ENCODE measurements at places on chromosomes 7 and 10.

DNA sequence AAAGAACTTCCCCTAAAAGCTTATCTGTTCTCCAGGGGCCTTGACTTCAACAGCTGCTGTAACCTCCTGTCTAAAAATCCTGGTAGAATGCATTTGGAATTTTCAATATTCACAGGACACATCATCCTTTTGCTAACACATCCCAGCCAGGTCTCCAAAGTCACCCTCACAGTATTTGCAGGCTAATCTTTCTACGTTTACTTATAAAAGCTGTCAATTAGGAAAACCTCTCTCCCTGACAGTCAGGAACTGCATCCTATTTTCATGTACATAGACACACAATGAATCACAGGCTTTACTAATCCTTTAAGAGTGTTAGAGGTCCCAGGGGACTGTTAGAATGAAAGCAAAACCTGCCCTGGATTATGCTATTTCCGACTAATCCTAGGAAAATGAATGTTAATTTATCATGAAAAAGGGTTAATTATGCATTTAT is 102.2 kb downstream of the GFRA1 start:
- DNase-seq: no peak

- DNase-seq: no peak
Observed at GRCh38 chr7:137925754-137926153, 76.1 kb downstream of the CREB3L2 start.

- no peak for DNase-seq
Observed at GRCh38 chr7:36044101-36044892, 108.8 kb upstream of the EEPD1 start.

DNA sequence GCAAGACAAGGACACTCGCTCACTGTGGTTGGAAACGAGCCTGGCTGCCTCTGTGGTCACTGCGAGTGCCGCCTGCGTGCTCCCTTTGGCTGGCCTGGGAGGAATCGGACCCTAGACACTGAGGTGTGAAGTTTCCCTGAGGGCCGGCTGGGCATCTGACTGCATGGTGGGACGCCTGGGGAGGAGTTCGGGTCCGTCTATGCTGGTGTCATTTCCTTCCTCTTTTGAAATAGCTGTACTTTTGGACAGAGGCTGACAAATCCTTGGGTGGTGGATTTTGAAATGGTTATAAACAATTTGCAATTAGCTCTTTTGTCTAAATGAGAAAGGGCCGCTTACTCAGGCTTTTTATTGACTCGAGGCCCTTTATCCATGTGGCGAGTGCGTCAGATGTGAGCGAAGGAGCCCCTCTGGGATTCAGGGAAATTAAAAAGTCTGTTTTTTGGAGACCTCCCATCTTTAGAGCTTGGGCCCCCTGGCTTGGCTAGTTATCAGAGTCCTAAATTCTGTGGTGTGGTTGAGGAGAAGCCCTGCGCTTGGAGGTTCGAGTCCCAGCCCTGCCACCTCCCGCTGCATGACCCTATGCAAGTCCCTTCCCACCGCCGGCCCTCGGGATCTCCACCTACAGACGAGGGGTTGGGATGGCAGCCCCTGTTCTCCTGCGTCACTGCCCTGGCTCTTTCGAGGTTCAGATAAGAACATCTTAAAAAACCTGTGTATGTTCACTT is 147.1 kb downstream of the RGS10 start:
- no peak for DNase-seq

- no peak for DNase-seq
Observed at GRCh38 chr10:71331736-71332135, 12.7 kb downstream of the SLC29A3 start.

GRCh38 chr10:34313353-34313752 is 501.7 kb downstream of the PARD3 start:
- no peak for DNase-seq

DNA sequence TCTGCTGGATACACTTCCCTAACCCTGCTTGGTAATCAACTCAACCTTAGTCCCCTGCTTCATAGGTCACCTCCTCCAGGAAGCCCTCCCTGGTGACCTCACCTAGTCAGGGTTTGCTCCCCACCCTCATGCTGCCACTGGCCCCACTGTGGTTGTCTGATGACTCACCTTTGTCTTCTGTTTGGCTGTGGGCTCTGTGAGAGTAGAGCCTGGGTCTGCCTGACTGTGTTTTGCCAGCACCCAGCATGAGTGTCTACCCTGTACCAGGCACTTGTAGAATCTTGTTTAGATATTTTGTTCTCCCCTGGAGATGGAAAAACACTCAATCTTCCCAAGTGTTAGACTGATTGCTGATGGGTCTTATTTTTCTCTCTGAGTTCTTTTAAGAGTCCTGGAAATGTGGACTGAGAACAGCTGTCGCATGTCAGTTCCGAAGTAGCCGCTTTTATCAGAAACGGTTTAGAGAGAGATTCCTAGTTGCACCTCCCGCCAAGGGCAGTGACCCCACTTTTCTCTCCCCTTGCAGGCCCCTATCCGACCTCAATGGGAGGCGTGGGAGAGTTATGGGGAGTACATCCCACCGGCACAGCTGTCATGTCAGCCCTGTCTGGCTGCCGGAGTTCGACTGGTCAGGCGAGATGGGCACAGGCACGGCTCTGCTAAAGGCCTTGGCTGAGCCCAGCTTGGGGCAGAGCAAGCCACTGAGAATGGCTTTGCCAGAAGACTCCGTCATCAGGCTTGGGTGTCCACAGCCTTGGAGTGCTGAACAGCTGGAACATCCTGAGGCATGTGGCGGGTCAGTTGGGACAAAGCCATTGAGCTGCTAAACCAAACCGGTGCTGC is 134.3 kb downstream of the GRK5 start:
- DNase-seq: no peak

DNA sequence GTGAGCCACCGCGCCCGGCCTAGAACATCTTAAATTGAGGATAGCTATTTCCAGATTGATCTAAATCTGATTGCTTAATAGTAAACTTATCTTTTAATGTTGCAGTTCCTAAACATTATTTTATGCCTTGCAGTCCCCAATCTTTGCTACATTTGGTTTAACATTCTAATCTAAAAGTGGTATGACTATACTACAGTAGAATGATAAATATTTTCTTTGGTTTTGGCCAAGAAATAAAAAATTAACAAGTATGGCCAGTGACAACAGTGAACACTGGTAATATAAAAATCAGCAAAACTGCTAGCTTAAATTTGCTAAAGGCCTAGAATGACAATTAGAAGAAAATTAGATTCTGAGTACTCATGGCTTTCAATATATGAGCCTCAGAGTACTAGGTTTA is 73.5 kb downstream of the CDK6 start:
- no peak for DNase-seq

DNA sequence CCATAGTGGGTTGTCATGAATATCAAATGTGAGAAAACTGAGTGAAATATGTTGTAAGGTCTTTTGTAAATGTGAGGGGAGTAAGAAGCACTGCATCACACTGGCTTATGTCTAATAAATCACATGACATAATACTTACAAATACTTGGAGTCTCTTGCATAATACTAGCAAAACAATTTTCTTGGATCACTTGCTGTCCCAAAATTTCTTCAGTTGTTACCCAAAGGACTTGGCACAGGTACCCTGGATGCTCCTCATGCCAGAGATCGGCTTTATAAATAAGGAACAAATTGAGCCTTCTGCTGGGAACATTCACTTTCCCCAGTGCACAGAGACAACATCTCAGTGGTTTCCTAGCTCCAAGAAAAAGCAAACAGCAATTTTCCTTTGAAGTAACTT is 5.0 kb upstream of the LRIT2 start:
- no peak for DNase-seq

DNA sequence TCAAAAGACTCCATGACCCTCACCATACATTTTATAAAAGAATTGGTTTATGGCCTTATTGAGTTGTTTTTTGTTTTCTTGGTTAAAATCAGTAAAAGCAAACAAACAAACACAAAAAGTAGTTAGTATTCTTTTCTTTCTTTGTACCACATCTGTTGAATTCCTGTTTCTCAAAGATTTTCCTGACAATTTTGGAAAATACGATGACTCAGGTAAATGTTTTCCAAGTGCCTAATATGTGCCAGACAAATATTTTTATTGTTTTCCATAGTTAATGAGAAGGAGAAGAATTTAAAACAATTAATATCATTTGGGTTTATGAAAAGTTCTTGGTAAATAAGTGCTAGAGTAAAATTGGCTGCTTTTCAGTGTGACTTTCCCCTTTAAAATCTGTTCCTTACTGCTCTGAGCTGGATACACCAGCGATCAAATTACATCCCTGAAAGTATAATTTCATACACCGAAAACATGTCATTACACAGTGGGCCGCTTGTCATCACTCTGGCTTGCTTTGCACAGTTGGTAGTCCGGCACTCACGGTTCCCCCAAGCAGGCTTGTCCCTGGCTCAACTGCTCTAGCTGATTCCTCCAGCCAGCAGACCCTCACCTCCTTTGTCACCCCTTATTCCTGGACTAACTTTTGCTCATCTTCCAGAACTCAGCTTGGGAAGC is 80.5 kb downstream of the TBXAS1 start:
- no peak for DNase-seq

DNA sequence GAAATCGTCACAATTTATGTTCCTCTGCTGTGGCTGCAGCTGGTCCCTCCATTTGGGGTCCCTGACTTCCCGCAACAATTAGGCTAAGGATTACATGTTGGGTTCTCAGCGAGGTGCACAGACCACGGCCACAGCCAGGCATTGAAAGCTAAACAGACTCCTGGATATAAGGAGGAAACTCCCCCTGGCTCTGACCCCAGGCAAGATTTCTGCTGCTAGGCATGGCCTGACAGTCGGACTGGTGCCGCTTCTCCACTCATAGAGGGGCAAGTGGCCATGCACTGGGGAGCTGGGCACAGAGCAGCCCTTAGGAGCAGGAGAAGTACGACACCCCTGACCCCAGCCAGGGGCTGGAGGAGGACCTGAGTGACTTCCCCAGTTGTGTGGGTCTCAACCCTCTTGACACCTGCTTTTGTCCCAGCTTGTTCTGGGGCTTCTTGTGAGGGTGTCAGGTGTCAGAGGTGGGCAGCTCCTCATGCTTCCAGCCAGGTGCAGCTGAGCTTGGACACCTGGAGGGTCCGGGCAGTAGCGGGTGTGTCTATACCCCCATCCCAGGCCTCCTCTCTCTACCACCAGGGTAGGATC is 38.3 kb downstream of the TSPAN15 start:
- DNase-seq: peak; percentile 74

- DNase-seq: no peak
Observed at GRCh38 chr10:34699904-34700517, 115.1 kb downstream of the PARD3 start.

- peak; percentile 53 for DNase-seq
Observed at GRCh38 chr10:43322769-43323168, 48.7 kb upstream of the FXYD4 start.

DNA sequence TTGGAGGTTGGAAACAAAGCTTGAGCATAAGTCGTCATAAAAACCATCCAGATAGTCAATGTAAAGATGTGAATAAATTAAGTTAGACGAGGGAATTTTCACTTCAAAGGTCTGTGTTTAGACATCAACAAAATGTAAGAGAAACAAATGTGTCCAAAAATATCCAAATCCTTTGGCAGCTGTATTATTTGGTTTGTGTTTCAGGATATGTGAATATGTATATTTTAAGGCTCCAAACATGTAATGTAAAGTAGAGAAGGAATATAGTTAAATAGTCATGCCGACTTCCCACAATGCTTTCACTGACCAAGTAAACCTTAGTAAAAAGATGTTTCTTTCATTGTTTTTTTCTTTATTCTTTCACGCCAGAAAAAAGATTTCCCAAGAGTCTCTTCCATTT is 604.9 kb upstream of the NRP1 start:
- no peak for DNase-seq

- peak; percentile 57 for DNase-seq
Observed at GRCh38 chr10:10623958-10624566, 393.6 kb upstream of the CELF2 start.

DNA sequence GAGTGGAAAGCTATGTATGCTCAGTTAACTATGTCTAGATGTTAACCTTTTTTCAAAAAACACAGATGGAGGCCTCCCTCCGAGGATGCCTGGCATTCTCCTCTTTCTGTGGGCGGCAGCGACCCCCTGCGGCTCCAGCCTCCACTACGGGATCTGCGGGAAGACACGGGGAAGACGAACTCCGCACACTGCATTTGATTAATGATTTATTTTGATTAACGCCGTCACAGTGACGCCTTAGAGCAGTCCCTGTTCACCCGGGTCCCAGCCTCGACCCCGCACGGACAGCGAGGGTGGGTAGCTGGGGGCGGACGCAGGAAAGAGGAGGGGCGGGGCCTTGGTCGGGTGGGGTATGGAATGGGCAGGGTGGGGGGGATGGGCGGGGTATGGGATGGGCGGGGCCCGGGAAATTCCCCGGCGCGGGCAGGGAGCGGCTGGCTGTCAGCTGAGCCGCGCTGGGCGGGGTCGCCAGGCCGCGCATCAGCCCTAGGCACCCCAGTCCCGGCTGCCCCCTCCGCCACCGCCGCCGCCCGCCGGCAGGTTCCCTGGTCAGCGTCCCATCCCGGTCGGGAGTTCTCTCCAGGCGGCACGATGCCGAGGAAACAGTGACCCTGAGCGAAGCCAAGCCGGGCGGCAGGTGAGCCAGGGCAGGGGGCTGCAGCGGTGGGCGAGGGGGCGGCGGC is at the start of gene OPTN:
Gene OPTN, plus strand, starts transcription at position 498 of the 683 bp plus-strand sequence. CDS start 8,960 bp downstream, outside the sequence.
- peak; percentile 96 for DNase-seq

Measured in lower leg skin (tissue), 4 donors.